ENCODE measurements at places on chromosomes 6 and 20.

DNA sequence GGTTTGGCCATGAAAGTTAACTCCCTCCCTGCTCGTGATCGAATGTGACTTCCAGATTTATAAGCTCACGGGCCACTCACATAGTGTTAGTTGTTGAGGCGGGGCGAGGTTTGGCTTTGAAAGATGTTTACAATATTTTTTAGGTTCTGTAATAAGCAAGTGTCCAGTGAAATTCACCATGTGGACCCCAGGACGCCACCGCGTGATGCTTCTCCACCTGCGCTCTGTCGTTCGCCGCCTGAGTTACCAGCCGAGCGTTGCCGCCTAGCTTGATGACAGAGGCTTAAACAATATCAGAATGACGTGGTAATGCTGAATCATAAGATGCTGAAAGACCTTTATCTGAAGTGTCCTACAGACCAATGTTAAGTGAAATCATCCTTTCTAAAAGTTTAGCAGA lies 241.0 kb downstream of the MYLK4 start:
- no peak for DNase-seq

DNA sequence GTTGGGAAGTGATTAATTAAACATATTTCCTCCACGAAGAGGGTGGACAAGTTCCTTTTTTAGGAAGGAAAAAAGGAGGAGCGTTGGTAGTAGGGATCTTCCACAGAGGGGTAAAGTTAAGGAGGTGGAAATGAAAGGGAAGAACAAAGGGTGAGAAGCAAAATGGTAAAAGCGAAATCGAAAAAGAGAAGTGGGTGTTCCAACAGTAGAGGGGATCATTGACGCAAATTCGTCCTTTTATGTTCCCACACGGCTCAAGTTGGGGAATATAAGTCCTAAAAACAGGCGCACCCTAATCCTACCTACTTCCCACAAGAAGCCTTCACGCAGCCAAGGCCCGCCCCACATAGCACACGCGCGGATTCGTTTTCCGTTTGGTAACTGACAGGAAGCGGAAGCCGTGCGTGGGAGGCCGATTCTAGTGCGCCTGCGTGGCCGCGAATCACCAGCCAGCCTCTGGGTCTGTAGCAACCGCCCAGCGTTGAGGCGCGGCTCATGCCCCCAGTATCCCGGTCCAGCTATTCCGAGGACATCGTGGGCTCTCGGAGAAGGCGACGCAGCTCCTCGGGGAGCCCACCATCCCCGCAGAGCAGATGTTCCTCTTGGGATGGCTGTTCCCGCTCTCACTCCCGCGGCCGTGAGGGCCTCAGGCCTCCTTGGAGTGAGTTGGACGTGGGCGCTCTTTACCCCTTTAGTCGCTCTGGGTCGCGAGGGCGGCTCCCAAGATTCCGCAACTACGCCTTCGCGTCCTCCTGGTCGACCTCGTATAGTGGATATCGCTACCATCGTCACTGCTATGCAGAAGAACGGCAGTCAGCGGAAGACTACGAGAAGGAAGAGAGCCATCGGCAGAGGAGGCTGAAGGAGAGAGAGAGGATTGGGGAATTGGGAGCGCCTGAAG lies at the start of gene NKAPL:
Gene NKAPL (plus strand): TSS at position 421 of the 901 bp plus-strand sequence. CDS start 75 bp downstream, at position 496.
- no peak for DNase-seq

DNA sequence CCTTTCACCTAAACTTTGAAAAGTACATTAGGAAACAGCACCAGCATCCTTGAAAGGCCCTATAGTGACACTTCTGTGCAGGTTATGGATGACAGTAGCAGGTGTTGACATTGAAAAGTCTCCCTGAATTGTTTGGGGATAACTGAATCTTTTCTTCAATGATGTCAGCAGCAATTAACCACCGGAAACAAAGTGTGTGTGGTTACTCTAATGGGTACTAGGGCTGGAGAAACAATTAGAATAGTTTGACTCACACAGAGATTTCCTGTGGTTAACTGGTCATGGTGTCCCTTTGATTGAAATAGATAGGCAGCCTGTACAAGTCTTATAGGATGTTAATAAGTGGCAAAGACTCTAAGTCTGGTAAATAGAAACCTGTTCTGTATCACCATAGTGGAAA lies 189.1 kb downstream of the TBX18 start:
- no peak for DNase-seq

DNA sequence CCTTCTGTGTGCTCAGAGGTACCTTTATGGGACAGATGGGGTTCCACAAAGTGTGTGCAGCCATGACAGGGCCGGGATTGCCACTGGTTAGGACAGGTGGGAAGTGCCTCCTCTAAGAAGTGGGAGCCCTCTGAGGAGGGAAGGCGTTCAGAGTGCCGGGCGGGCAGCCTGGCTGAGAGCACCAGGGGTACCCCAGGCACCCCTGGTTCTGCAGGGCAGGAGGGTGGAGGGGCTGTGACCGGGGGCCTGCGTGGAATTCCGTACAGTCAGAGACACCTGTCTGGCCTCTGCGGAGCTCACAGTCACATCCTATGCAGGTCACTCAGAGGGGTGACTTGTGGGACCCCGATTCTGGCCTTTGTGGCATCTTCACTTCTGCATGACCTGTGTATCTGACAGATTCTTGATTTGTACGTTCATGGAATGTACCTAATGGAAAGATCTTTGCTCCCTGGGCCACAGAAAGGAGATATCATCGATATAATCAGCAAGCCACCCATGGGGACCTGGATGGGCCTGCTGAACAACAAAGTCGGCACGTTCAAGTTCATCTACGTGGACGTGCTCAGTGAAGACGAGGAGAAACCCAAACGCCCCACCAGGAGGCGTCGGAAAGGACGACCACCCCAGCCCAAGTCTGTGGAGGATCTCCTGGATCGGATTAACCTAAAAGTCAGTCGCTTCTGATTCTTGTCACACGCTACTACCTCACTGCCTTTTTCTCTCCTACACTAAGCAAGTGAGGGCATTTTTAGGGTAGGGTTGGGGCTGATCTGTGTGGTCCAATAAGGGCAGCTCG lies 190.9 kb downstream of the SASH1 start:
- no peak for DNase-seq

DNA sequence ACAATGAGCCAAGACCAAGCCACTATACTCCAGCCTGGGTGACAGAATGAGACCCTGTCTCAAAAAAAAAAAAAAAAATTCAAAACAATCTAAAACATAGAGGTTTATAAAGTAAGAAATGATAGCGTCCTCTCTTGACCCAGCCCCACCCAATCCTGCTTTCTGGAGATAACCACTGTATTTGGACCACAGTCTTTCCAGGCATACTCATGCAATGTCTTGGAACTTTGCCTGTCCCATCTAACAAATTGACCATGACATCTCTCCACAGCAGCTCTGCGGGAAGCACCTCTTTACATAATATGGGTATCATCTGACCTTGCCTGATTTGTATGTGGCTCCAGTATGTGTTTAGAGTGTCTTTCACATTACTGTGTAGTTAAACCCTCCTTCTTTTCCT lies 9.1 kb upstream of the SHLD1 start:
- DNase-seq = no peak

DNA sequence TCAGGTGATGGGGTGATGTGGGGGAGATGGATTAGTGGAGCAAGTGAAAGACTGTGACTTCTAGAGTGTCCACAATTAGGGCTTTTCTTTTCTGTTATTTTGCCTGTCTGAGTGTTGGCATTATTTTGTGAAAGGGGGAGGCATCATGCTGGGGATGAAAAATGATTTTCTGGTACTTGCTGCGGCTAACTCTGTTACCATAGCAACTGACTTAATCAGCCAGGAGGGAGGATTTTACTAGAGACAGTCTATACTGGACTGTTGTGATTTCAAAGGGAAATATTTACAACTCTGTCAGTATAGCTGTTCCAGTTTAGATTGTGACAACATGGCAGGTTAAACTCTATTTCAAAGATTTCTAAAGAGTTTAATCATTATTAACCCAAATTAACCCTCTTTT lies 30.4 kb upstream of the MRAP2 start:
- no peak for DNase-seq

DNA sequence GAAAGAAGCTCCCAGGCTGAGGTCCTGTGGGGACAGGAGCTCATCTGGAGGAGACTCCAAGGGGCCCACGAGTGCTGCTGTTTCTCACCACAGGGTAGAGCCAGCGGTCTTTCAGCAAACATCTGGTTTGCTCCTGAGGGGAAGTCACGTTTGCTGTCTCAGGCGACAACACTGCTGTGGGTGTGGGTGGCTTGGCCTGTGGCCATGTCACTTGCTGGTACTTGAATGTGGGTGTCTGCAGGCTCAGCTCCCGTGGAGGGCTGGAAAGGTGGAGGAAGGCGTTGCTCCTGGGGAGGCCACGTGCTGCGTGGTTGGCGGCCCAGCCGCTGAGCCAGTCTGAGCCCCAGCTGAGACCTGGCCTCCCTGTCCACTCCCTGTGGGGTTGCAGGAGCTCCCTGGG lies 52.8 kb upstream of the MPC1 start:
- DNase-seq = no peak

GRCh38 chr6:2166717-2167116 lies 78.7 kb downstream of the GMDS start:
- no peak for DNase-seq

- DNase-seq = no peak
Observed at GRCh38 chr6:154249499-154250298, 106.9 kb downstream of the IPCEF1 start.

DNA sequence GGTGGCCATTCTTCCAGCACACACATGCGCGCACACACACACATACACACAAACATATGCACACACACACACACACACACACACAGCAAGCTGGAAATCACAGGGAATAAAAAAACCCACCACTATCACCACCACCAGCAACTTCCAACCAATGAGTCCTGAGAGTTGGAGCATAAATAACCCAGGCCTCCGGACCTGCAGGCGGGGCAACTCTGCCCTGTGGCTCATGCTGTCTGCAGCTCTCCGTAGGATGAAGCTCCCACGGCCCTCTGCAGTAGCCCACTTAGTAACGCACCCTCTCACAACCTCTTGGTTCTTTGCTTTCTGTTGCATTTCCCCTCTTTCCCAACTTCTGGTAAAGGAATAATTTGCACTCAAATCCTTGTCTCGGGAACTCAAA lies 275.2 kb downstream of the PREX1 start:
- DNase-seq = no peak

GRCh38 chr20:59324521-59325141 lies 24.2 kb downstream of the EDN3 start:
- DNase-seq = no peak

GRCh38 chr6:24242924-24243323 lies 114.9 kb downstream of the DCDC2 start:
- DNase-seq = no peak

- DNase-seq = no peak
Observed at GRCh38 chr6:29626948-29627754, 5.8 kb downstream of the GABBR1 start.

- no peak for DNase-seq
Observed at GRCh38 chr6:63910863-63911551, 275.4 kb downstream of the PHF3 start.

GRCh38 chr6:39100358-39100757 lies 14.6 kb downstream of the SAYSD1 start:
- DNase-seq = no peak

DNA sequence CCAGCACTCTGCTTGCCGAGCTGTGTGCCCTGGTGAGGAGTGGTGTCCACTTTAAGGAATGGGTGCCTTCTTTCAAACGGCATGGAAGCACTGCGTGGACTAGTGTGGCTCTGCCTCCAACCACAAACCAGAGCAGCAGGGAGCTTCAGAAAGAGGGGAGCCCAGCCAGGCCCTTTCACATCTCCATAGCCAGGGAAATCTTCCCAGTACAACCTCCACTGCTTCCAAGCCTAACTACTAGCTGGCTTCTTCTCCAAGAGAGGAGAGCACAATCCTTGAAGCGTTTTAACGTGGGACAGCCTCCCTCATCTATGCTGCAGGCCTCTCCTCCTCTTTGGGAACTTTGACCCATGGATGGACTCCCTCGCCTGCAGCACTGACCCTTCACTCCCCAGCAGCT lies 26.7 kb downstream of the TNXB start:
- DNase-seq = no peak

DNA sequence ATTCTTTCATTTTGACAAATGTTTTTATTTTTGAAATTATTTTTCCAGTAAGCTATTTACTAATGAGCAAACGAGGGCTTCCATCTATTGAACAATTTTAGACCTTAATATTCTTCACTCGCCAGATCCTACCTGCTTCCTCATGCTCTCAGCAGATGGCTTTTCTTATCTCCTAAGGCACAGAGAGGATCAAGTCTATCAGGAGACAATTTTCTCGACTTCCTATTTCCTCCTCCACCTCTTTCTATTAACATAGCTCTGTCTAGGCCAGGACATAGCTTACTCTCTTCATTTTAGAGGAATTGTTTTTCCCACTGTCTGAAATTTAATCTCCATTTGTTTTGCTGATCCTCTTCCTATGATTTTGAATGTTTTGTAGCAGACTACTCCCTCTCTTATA lies 87.0 kb upstream of the MAN1A1 start:
- no peak for DNase-seq

GRCh38 chr6:108651340-108652227 lies 90.9 kb downstream of the FOXO3 start:
- DNase-seq = no peak

DNA sequence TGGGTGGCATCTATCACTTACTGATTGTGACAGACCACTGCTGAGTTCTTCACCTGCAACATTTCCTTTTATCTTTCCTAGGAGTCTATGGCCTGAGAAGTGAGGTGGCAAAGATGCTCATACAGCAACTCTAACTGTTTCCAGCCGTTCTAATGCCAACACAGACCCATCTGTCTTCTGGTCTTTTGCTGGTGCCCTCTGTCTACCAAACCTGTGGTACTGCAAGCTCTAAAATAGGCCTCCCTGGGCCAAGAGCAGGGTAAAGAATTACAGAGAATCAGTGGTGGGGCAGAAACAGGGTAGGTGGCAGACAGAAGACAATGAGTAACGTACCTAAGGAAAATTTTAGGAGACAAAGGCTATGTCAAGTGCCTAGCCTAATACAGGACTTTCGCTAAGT lies 611.0 kb upstream of the FLRT3 start:
- DNase-seq = no peak

- no peak for DNase-seq
Observed at GRCh38 chr6:35139924-35140638, 1.1 kb downstream of the TCP11 start.

DNA sequence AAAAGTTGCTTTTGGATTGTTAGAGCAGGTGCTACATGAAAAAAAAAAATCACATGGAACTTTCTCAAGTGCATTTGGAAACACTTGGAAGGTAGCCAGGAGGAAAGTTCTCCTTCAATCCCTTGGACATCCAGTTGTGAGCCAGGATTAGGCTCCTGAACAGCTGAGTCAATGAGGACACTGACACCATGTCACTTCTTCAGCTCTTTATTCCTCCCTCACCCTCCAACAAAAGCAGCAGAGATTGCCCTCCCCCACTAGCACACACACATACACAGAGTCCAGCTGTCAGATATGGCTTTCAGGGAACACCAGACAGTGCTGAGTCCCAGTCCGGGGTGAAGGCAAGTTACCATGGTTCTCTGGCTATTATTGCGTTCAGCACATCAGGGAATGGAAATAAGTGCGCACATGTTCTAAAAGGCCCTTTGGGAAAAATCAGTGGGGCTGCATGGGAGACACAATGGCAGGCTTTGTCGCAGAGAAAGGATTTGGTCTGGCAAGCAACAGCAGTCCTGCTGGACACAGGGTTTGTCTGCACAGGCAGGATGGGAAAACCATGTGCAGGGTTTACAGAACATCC lies 124.7 kb upstream of the MARCKS start:
- no peak for DNase-seq

Measured in stimulated activated CD4-positive, alpha-beta T cell treated with anti-CD3 and anti-CD28 coated beads, Interleukin-1b, Interleukin-23, amount 100 ng/mL, for 1 hour (primary cell).